Inflammatory macrophage (primary cell): ENCODE measurements at places on chromosomes 4 and X.

- no peak for DNase-seq
Observed at GRCh38 chr4:66246643-66247042, 576.4 kb upstream of the EPHA5 start.

- no peak for DNase-seq
Observed at GRCh38 chrX:29535212-29536162, 679.9 kb upstream of the MAGEB2 start.

DNA sequence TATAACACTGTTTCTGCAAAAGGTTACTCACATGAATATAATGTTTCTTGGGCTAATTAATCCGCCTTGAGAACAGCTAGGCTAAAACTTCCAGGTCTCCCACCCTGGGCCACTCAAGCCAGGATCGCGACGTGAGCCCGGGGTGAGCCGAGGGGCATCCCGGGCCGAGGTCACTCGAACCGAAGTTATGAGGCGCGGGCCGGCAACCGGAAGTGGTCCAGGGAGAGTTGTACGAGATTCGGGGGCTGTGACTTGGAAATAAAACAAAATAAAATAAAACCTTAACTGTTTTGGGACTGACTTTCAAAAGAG lies 317 bp downstream of the CMC4 start:
- no peak for DNase-seq

DNA sequence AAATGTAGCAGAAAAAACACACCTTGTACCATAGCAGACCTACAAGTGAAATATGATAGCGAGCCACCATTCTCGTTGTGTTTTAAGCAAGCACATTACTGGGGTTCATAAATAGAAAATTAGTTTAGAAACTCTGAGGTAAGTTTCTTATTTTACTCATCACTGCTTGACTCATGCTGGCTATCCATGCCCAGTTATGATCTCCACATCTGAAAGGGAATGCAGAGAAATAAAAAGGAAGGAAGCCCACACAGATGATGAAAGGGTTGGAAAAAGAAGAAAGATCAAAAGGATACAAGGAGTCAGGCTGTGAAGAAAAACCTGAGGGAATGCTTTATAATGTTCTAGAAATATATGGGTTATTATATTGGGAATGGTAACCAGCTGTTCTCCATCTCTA lies 54.5 kb downstream of the CAMK2D start:
- DNase-seq: no peak

DNA sequence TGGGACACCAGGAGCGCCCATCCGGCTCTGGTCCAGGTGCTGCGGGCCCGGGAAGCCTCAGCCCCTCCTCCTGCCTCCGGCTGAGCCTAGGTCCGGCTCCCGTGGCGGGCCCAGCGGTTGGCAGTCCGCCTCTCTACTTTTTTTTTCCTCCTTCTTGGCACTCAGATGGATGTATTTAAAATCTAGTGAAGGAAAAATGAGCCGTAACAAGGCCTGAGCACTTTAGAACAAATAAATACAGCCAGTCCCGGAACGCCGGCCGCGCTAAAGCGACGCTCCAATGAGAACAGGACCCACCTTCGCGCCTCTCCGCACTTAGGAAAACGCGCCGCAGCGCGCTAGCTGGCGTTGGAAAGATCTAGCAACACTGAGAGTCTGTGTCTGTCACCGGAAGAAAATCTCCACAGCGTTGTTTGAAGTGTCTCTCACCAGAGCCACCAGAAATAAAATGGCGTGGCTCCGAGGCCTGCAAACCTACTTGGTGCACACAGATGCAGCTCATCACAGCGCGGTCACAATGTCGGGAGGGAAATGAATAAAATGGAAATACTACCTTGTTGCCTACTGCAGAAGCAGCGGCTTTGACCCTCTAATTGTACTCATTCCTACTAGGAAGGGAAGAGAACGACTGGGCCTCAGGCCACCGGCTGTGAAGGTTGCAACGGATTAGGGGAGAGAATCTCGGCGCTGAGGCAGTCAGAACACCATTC lies 4.7 kb downstream of the NEUROG2 start:
- DNase-seq: no peak

DNA sequence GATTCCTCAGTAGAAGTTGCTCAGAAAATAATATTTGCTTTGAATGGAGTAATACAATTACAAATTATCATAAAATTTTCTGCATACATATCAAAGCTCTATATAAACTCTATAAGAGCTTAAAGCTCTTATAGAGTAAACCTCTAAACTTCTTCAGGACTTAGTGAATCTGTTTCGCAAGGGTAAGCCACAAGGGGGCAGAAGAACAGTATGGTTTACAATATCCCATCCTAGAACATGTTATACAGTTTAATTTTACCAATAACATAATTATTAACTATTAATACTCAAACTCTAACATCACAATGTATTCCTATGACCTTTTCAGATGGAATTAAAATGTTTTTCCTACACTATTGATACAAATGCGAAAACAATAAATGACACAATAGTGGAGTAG lies 33.8 kb upstream of the SPANXN1 start:
- no peak for DNase-seq

DNA sequence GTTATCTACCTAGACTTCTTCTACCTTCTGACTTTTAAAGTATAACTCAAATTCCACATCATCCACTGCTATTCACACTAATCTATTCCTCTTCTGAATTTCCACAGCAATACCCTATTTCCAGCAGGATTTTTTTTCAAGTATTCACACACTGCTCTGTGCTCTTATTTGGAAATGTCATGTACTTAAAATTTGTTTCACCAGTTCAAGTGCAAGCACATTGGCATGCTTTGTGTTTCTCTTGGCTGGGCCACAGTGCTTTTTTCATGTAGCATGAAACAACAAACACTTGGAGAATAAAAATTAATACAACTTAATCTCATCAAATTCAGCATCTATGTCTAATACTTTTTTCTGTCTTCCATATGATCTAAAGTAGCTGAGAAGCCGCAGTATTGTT lies 161.8 kb upstream of the PCDH18 start:
- DNase-seq: no peak

DNA sequence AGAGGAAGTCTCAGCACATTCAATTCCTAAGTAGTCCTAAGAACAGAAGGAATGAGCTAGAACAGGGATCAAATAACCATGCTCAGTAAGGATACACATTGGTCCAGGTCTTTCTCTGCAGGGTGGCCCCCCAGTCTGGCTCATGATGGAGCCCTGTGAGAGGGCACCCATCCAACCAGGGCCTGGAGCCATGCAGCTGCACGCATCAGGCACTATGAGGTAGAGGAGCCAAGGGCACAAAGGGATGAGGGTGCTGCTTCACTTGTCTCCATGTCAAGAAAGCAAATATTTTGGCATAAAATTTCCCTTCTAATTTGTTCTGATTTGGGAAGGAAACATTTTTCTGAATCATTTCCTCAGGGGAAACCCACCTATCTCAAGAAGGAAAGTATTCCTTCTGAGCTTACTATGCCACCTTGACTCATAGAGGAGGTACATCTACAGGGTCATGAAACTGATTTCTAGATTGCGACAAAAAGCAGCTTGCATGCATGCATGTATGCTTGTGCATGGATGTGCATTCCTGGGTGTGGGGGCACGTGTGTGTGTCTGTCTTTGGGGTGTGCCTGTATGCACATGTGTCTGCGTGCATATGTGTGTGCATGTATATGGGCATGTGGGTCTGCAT lies 600.3 kb downstream of the MID1IP1 start:
- no peak for DNase-seq

DNA sequence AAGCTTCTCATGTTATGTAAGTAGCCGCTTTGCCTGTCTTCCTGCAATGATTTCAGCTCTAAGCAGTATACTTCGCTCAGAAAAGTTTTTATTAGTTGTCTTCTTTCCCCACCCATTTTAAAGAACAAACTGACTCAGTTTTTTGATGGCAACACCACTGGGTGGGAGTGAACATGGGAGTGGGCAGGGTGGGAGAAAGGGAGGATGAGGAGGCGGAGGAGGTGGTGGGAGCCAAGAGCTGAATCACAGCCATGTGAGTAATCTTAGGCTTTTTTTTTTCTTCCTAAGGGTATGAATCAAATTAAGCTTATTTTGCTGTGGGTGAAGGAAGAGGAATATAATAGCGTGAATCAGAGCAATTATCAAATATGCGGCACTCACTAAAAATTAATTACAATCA lies 574.3 kb upstream of the DIPK2B start:
- DNase-seq: peak; percentile 59
